ENCODE measurements at places on chromosomes 13 and 19.

DNA sequence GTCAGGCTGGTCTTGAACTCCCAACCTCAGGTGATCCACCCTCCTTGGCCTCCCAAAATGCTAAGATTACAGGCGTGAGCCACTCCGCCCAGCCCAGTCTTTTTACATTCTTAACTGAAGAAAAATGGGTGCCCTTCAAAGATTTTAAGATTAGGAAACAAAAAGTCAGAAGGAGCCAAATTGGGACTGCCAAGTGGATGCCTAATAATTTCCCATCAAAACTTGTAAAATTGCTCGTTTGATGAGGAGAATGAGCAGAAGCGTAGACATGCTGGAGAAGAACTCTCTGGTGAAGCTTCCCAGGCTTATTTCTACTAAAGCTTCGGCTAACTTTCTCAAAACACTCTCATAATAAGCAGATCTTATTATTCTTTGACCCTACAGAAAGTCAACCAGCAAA lies 31.3 kb downstream of the NUMBL start:
- no peak for DNase-seq

- no peak for DNase-seq
Observed at GRCh38 chr19:55103190-55103589, 14.2 kb downstream of the PPP1R12C start.

DNA sequence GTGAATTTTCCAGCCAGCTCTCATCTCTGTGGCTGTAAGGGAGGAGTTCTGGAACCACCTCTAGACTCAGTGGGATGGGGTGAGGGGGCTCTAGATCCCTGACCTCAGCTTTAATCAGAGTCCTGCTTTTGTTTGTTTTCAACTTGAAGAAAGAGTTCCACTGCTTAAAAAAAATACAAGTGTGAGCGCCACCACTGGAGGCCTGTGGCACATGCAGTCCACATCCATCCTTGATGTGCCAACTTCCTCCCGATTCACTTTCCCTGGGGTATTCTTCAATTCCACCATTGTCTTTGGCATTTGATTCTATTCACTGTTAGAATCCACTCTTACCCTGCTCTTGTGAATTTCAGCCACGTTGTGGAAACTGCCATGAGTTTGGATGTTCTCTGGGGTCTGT lies 62.4 kb upstream of the GJB6 start:
- DNase-seq = no peak

DNA sequence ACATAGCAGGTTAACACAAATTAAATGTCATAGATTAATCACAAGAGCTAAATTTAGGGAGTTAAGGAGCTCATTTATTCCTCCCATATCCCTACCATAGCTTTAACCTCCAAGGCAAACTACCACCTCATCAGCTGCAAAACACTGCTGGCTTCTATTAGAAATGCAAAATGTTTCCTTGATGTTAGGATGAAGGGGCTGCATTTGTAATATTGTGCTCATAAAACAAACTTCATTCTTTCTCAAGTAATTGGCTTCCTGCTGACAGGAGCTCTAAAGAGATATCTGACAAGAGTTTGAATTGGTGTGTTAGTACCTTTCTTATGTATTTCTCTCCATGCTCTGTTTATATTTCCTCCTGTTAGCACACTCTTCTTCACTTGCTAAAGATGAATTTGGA lies 152.1 kb downstream of the OLFM4 start:
- DNase-seq = no peak

DNA sequence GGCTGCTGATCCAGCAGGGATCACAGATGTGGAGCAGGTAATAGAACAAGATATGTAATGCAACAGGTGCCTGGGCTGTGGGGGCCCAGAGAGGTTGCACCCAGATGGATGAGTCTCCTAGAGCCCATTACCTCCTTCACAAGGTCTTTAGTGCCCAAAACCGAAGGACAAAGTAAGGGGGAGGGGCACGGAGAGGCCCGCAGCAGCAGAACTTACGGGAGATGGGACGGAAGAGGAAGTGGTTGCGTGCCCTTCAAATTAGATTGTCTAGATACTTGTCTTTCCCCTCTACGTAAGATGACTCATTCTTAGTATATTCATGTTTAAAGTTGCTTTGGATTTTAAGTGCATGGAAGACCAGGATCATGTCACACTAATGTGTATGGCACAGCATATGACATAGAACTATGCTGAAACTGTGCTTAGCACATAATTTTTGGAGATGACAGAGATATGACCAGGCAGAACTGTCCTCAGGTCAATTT lies 5.7 kb upstream of the MRPS31 start:
- peak; percentile 17 for DNase-seq

Data from stimulated activated CD8-positive, alpha-beta memory T cell treated with anti-CD3 and anti-CD28 coated beads, Interleukin-4, amount 100 ng/mL, for 1 hour (primary cell).